Stimulated activated CD4-positive, alpha-beta T cell treated with anti-CD3 and anti-CD28 coated beads, Interleukin-12 subunit alpha, Interleukin-12 subunit beta, amount 100 ng/mL, for 24 hours (primary cell): ENCODE measurements at places on chromosomes 11 and 22.
A peak's percentile ranks its signal among the peaks of the same experiment; 100 is the strongest.

DNA sequence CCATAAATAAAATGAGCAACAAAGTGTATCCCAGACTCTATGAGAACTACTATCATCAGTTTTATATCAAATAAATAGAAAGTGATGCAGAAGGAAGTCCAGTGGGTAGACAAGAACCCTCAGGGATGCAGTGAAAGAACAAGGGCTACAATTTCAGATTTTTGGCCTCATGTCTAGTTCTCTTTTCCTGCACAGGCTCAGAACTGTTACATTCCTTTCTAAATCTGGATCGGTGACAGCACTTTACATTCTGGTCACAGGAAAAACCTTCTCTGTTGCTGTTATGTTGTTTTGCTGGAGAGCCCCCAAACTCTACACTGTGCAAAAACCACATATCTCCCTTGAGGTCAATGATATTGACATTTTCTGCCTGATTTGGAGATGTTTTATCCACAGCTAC lies 108.8 kb upstream of the ANO5 start:
- DNase-seq, result no peak

GRCh38 chr11:12792590-12792989 lies 118.4 kb downstream of the TEAD1 start:
- DNase-seq, result no peak

GRCh38 chr22:19756288-19757128 lies 4.1 kb upstream of the TBX1 start:
- DNase-seq, result peak; percentile 47

- no peak for DNase-seq
Observed at GRCh38 chr22:16810188-16810802, 14.9 kb downstream of the XKR3 start.

DNA sequence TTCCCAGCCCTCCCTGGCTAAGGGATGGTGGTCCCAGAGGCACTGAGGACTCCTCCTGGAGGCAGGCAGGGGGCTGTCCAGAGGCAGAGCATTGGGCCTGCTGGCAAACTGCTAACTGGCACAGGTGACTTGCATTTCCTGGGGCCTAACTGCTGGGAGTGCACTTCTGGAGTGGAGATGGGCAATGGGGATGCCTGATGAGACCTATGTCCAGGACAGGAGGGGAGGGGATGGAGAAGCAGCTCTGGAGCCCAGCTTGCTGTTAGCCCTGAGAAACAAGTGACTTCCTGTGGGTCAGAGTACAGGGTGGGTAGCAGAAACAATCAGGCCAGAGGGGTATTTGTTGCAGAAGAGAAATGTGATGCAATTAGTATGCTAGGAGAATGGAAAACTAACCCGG lies 253.2 kb downstream of the ST3GAL4 start:
- no peak for DNase-seq

- DNase-seq, result no peak
Observed at GRCh38 chr11:119293461-119293860, 23.5 kb downstream of the MCAM start.

DNA sequence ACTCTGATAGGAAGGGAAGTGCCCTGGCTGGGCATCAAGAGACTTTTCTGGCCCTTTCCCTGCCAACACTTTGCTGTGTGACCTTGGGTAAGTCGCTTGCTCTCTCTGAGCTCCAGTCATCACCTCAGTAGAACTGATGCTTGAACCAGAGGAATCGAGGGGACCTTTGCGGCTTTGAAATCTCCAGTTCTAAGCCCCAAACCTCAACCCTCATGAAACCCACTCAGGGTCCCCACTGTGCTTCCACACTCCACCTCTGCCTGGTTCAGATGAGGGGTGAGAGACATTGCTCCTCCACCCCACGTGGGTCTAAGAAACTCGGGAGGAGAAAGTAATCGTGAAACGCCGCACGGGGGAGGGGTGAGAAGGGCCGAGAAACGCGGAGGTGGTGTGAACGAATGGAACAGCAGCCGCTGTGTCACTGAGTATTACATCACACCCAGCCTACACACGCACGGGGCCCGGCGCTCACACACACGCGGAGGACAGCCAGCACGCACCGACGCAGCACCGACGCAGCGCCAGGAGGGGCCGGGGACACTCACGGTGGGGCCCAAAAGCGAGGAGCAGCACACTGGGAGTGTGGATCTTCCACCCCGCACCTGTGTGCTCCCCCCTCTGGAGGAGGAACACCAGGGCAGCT lies 4.3 kb downstream of the RTN4RL2 start:
- DNase-seq, result no peak

GRCh38 chr11:118048472-118049370 lies 28.2 kb upstream of the TMPRSS4 start:
- DNase-seq, result no peak

DNA sequence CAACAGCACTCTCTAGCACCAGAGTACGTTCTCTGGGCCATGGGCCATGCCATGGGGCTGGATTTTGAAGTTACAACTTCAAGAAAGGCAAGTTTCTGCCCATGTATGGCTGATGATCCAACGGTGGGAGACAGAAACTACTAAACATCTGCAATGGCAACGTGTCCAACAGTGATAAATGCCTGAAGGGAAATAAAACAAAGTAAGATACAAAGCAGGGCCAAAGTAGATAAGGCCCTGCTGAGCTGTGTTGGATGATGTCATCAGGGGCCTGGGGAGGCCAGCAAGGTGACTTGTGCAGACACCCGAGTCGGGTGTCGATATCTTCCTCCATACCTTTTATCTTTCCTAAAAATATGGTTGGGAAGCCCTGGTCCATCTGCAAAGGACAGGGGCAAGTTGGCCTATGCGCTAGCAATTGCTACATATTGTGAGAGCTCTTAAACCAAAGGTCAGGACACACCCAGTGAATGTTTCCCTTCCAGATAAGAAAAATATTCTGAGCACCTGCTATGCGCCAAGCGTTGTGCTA lies 487.2 kb downstream of the MN1 start:
- no peak for DNase-seq

GRCh38 chr22:20479612-20480196 lies 15.9 kb downstream of the KLHL22 start:
- no peak for DNase-seq

DNA sequence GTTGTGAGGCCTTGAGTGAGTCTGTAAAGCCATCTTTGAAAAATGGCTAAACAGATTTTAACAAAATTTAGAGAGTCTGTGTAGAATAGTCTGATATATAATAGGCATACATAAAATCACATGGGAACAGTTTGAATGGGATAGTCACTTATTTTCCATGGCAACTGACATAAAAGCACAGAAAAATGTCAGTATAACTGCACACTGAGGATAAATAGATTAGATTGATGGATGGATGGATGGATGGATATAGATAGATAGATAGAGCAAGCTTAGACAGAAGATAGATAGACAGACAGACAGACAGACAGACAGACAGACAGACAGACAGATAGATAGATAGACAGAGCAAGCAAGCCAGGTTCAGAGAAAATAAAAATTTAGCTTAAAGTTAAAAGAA lies 660.2 kb upstream of the API5 start:
- DNase-seq, result no peak

DNA sequence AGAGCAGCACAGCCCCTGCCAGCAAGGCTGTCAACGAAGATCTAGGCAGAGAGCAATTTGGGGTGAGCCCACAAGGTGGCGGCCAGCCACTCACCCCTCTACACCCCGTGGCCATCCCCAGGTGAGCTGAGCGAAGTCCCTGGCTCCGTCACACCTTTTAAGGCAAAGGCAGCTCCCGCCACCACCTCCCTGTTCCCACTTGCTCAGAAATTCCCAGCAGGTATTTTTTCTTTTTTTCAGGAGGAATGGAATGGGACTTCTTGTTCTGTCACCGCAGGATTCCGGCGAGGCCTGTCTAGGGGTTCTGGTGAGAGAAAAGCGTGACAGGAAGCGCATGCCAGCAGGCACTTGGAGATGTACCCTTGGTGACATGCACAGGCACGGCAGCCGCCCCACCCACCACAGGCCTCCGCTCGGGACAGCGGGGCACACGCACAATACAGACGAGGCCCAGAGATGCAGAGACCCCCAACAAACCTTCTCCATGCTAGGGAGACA lies 10.0 kb downstream of the RPL3 start:
- no peak for DNase-seq

DNA sequence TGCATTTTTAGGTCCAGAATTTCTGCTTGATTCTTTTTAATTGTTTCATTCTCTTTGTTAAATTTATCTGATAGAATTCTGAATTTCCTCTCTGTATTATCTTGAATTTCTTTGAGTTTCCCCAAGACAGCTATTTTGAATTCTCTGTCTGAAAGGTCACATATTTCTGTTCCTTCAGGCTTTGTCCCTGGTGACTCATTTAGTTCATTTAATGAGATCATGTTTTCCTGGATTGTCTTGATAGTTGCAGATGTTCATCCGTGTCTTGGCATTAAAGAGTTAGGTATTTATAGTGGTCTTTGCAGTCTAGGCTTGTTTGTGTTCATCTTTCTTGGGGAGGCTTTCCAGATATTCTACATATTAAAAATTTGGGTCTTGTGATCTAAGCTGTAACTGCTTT lies 694.8 kb upstream of the CCDC179 start:
- no peak for DNase-seq

GRCh38 chr11:82796998-82797961 lies 63.6 kb upstream of the FAM181B start:
- no peak for DNase-seq

DNA sequence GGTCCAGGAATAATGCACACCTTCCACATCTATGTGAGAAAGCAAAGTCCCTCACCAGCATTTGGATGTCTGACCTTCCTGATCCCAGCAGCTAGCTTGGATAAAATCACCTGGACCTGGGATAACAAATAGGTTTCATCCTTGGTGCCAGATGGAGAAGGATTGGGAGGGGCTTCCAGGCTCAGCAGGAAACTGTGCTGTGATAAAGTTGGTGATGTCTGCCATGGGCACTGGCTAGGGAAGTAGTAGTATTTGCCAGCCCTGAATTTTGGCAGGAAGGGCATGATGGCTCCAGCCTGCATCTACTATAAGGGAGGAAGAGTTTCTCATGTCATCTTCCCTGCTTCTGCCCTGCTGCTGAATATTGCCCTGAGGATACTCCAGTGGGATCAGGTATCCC lies 37.5 kb downstream of the C11orf91 start:
- DNase-seq, result no peak

DNA sequence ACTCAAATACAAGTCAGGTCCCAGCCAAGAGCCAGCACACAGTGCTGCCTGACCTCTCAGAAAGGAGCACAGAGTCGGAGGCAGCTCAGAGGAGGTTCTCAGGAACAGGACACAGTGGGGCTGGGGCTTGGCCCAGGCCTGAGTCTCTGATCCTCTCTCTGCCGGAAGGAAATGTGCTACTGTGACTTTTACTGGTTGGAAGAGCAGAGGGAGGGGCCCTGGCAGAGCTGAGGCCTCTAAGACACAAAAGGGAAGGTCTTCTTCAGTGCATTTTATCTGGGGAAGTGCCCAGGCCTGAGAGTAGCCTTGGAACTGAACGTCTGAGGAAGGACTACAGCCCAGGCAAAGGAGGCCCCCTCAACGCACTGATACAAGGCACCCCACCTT lies 16.2 kb upstream of the CASTOR1 start:
- DNase-seq, result peak; percentile 38

- DNase-seq, result no peak
Observed at GRCh38 chr11:65583589-65583988, 7.7 kb downstream of the EHBP1L1 start.

GRCh38 chr11:72072348-72072747 lies 8.0 kb downstream of the NUMA1 start:
- no peak for DNase-seq

GRCh38 chr11:62556875-62557631 lies 10.4 kb upstream of the AHNAK start:
- DNase-seq, result peak; percentile 56

DNA sequence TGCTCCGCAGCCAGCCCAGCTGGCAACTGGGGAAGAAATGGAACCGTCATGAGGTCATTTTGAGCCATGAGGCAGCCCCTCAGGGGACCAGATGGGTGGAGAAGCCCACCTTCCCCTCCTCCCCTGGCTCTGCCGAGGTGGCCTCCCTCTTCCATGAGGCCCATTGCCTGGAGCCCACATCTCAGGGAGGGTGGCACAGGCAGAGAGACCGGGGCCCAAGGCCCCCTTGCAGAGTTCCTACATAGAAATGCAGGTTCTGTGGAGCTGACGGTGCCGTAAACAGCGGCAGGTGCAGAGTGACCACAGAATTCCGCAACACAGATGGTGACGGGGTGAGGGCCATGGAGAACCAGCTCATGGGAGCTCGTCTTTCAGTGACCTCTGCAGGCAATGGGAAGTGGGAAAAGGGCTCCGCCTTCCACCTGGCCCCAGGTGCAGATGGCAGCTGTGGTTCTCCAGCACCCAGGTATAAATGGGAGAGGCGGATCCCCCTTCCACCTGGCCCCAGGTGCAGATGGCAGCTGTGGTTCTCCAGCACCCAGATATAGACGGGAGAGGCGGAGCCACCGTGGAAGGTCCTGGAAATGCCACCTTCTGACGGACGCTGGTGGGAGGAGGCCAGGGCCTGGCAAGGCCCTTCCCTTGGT lies 765.4 kb downstream of the BRD1 start:
- DNase-seq, result no peak

- DNase-seq, result no peak
Observed at GRCh38 chr11:34366522-34366921, 8.7 kb upstream of the ABTB2 start.

DNA sequence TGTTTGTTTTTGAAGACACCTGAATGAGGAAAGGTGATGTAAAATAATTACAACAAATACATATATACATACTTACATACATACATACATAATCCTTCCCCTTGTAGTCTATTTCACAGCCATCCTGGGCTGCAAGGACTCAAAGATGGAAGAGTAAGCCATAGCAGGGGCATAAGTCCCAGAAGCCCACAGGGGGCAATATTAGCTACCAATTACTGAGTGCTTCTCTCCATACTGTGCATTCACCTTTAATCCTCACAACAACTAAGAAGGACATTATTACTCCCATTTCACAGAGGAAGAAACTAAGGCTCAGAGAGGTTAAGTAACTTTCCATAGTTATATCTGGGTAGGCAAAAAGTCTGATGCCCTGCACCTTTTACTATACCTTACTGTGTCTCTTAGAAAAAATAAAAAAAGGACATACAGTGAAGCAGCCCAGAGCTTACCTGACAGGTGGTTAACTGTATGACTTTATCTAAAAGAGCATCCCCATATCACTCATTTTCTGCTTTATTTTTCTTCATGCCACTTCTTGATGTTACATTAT lies 2.7 kb downstream of the SERGEF start:
- DNase-seq, result no peak

- no peak for DNase-seq
Observed at GRCh38 chr22:35337932-35338331, 38.2 kb downstream of the TOM1 start.
